ENCODE measurements at places on chromosomes 12 and 14.

DNA sequence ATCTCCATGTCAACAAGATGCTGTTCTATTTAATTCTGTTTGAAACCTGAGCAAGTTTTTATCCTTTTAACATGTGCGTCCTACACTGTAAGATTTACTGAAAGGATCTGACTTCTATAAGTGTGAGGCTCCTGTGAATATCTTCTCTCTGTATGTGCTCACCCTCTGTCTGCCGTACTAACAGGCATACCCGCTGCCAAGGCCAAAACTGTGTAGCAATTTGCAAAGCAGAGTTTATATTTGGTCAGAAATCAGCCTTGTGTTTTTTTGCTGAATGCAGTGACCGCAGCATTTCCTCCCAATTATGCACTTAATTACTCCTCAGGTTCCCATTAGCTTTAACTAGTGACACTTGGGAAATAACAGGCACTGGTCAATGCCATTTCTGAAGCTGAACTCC lies 12.3 kb downstream of the CHST11 start:
- no peak for DNase-seq

DNA sequence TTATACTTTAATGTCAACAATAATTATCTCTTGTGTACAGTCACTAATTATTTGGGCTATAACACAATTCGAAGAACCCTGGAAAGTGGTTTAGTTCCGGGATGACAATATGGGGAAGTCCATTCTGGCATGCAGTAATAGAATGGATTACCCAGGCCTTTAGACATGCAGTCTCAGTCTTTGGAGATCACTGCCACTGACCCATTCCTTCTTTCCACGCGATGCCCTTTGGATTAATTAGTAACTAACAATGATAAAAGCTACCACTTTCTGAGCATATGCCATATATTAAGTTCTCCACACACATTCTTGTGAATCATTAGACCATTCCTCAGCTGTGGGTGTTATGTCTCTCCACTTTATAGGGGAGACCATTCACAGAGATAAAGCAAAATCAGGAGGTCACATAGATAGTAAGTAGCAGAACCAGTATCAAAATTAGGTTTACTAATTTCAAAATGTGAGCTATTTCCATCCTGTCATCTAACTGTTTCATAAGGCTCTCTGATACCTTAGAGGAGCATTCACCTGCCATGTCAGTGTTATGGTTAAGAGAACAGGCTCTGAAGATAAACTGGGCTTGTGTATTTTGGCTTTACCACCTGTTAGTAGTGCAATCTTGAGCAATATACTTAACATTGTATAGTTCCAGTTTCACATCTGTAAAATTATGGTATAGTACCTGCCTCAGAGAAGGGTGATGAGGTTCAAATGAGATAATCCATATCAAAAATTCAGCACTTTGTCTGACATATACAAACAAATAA lies 27.2 kb upstream of the KCNJ8 start:
- no peak for DNase-seq

DNA sequence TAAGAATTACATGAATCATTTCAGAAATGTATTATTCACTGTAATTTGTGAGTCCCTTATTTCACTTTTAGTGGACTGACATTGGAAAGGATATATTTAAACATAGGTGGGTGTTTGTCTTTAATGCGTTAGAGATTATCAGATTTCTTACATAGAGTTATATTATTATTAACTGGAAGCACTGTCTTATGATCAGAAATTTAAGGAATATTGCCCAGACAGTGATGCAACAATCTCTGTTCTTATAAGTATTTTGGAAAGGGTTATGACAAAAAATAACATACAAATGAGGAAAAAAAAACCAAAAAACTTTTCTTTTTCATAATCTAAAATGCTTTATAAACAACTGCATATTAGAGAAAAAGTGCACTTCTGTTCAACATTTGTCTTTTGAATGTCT lies 836.6 kb downstream of the SLC6A15 start:
- no peak for DNase-seq

DNA sequence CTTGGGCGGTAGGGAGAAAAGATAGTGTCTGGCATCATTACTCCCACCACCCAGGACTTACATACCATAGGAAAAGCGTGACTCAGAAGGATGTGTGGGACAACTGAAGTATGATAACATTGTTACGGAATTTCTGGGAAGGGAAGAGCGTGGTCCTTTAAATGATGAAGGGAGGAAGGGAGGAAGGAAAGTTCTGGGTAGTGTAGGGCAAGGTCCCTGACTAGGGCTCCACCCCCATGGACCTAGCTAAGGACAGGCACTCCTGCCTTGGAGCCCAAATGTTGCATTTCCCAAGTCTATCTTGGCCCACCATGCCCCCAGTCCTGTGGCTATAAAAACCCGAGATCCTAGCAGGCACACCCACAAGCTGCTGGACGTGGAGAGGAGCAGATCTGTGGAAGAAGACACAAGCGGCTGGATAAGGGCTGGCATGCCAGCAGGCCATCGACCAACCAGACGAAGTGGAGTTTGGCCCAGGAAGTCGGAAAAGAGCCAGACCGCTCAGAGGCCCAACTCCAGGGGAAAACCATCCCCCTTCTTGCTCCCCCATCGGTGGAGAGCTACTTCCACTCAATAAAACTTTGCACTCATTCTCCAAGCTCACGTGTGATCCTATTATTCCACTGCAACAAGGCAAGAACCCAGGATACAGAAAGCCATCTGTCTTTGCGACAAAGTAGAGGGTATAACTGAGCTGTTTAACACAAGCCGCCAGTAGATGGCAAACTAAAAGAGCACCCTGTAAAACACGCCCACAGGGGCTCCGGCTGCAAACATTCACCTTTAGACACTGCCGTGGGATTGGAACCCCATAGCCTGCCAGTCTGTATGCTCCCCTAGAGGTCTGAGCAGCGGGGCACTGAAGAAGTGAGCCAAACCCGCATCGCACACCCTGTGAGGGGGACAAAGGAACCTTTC lies 23.0 kb upstream of the RAB21 start:
- DNase-seq, result no peak

GRCh38 chr14:69262516-69262915 lies 2.6 kb downstream of the GALNT16 start:
- DNase-seq, result no peak

- no peak for DNase-seq
Observed at GRCh38 chr14:54777395-54777794, 125.2 kb downstream of the GCH1 start.

- DNase-seq, result no peak
Observed at GRCh38 chr12:42385326-42385841, 59.4 kb downstream of the PPHLN1 start.
